ENCODE measurements at places on chromosomes 13 and 19.

- no peak for DNase-seq
These were observed 5.8 kb downstream of the SHKBP1 start for GRCh38 chr19:40582467-40582866.

- DNase-seq, result peak; percentile 80
These were observed 759 bp downstream of the ZMYM2 start for GRCh38 chr13:19959141-19959830.

DNA sequence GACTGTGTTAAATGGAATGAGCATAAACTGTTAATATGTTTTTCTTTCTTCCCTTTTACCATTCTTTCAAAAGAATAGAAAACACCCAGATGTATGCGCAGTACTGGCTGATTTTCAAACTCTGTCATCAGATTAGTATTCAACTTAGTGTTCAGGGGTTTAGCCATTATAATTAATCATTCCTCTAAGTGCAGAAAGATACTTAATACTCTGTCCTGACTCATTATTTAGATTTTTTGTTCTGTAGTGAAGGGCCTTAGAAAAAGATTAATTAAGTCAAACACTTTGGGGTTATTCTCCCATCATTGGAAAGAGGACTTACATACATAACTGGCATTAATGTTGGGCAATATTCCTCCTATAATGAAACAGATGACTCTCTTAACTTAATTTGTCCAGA lies 1316.7 kb upstream of the SLC10A2 start:
- no peak for DNase-seq

GRCh38 chr13:52162279-52163101 lies 3.1 kb upstream of the NEK3 start:
- no peak for DNase-seq

- DNase-seq, result no peak
These were observed 4.6 kb downstream of the AXL start for GRCh38 chr19:41223431-41224234.

DNA sequence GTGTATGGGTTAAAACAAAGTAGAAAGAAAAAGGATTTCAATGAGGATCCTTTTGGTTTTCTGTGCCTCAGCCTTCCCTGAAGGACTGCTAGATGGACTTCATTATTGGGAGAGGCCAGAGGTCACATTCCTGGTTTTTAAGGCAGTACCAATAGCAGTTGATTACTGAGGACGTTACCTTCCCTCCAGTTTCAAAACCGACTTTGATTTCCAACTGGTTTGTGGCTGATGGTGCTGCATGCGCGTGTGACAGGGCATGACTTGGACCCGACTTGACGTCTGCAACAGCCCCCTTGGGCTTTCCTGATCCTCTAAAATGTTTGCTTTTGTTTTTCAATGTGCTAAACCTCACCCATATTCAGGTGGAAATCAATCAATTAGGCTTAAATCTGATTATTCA lies 314.3 kb upstream of the ARGLU1 start:
- DNase-seq, result no peak
